ENCODE measurements at places on chromosomes 3 and 15.

DNA sequence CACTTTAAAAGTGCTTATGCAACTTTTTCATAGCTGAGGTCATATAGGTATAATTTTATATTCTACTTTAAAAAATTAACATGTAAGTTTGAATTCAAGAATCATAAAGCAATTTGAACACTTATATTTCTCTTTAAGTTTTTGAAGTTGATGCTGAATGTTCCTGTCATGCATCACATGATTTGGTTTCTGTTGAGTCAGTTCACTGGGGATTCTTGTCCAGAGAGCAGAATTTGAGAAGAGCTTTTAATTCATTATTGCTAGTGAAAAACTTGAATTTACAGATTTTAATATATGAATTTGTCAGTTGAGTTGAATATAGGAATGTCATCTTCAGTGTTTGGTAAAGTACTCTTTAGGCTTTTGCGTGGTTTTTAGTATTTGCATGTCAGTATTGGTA, 7.9 kb downstream of the SLC25A26 start:
- no peak for DNase-seq

DNA sequence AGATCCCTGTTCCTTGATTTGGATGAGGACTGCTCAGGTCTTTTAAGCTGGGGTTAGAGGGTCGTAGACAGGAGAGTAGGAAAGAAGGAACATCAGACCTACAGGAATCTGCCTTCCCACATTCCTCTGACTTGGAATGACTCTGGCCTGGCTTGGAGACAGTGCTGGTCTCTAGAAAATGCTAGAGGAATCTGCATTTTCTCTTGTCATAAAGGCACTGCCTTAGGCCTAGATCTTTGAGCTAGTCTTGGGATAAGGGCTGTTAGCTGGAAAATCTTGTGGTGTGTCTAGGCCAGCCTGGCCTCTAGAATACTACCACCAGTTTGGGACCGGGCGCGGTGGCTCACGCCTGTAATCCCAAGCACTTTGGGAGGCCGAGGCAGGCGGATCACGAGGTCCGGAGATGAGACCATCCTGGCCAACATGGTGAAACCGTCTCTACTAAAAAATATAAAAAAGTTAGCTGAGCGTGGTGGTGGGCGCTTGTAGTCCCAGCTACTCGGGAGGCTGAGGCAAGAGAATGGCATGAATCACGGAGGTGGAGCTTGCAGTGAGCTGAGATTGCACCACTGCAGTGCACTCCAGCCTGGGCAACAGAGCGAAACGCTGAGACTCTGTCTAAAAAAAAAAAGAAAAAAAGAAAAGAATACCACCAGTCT, 17.3 kb upstream of the BSN start:
- no peak for DNase-seq

- no peak for DNase-seq
Measured at GRCh38 chr3:81173514-81173913, 587.9 kb downstream of the GBE1 start.

DNA sequence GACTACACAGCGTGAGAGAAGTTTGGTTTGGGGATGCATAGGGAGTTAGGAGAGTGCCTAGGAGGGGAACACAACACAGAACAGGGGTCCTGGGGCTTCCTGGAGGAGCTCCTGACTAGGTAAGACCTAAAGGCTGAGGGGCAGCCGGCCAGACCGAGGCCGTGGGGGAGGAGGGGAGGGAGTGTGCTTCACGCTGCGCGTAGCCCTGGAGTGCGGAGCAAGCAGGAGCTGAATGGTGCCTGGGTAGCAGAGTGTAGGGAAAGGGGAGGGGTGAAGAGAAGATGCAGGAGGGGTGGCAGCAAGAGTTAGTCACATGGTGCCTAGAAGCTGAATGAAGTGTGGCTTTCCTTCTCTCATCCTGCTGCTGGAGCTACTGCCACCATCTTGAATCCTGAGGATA, 32.4 kb upstream of the HHATL start:
- DNase-seq = no peak

DNA sequence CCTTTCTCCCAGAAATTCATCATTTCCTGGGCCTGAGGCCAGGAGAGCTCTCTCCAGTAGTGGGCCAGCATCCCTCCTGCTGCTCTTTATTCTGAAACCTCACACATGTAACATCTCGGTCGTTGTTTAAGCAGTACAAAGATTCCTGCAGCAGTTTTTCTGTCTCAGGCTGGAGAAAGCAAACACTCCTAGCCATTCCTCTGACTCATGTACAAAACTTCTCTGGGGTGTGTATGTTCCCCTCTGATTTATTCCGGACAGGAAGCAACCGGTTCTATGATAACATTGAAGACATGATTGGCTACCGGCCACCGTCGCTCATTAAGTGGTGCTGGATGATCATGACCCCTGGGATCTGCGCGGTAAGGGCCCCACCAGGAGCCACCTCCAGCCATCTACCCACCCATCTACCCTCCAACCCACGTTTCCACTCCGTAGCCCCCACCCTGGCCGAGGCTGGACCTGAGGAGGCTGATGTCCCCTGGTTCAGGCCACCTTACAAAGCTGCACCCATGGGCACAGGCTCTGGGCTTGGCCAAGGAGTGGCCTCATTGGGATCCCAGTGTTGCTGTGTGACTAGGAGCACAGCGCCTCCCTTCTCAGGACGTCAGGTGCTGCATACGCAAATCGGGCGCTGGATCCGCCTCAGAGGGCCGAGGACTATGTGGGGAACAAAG, 58.6 kb upstream of the SLC6A1 start:
- DNase-seq = no peak

GRCh38 chr15:68025835-68026424, 28.2 kb upstream of the PIAS1 start:
- no peak for DNase-seq

- no peak for DNase-seq
Measured at GRCh38 chr3:188358787-188359493, 205.0 kb downstream of the LPP start.

DNA sequence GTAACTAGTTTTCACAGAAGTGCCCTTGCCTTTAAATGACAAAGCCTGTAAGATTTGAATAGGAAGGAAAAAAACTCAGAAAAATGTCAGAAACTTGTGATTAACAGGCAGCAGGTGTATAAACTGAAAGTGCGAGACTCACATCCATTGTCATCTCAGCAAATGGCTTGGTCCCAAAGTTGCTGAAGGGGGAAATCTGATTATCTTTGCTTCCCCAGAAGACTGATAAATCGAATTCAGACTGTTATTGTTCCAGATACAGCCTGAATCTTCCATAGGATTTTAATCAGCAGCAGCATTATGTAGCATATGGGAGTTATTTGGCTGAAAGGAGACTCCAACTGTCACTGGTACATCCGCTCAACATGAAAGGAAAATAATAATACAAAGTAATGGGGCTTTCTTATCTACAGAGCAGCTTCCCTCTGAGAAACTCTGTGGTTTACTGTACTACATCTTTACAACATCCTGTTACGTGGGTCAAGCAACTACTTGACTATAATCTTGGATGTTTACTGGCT, 550.4 kb upstream of the CCDC54 start:
- DNase-seq = no peak

GRCh38 chr15:66673410-66674322, 28.4 kb upstream of the SMAD6 start:
- peak; percentile 50 for DNase-seq

DNA sequence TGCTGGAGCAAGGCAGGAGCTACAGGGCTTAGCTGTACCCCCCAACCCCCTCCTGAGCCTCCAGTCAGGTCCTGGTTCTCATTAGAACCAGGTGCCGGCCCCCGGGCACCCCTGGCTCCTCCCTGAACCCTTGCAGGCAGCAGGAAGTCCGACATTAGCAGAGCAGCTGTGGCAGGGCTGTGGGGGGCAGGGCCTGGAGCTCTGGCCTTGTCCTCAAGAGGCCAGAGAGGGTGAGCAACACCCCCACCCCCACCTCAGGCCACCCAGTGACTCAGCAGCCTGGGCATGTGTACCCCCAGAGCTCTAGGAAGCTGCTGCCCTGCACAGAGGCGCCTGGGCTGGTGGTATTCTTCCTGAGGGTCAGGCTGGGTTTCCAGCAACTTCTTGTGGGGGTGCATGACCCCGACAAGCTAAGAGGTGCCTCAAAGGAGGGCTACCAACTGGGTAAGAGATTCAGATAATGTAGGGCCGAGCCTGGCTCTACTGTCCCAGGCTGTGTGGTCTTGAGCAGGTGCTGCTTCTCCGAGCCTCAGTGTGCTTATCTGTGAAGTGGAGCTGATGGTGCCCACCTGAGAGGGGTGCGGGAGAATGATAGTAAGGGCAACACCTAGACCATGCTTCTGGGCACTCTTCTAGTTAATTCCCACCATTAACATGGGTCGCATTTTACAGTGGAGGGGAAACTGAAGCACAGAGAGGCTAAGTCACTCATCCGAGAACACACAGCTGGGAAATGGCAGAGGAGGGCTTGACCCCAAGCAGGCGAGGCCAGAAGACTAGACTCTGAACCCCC, 16.0 kb downstream of the H1-8 start:
- no peak for DNase-seq

GRCh38 chr3:59189526-59189925, 139.7 kb upstream of the CFAP20DC start:
- DNase-seq = no peak

GRCh38 chr3:175193815-175194518, 334.8 kb downstream of the NAALADL2 start:
- DNase-seq = no peak

DNA sequence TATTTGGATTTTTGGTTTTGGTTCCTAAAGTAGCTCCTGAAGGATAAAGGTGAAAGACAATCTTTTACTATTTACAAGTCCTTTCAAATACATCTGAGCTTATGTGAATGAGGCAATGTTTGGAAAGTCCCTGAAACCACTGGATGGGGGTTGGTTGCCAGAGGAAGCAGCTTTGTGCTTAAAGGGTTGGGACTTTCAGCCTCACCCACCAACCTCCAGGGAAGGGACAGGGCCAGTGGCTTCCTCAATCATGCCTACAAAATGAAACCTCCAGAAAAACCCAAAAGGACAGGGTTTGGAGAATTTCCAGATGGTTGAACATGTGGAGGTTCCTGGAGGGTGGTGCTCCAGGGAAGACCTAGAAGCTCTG, 20.9 kb upstream of the ABHD17C start:
- no peak for DNase-seq

GRCh38 chr3:140341817-140342403, 336.0 kb upstream of the TRIM42 start:
- DNase-seq = no peak

DNA sequence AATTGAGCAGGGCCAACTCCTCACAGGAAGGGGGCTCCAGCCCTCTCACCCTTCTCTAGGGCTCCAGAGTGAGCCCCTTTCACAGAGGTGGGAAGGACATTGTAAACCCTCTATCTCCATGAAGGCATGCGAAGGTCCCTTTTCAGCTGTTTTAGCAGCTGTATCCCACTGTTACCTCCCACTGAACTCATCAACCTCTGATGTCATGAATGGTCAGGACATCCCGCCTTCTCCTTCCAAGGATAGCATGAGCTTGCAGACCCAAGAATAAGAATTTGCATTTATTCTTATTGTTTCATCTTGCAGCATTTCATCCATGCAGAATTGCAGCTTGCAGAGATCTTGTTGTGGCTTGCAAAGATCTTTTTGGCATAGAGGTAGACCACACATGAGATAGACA, 24.3 kb upstream of the FGD5 start:
- DNase-seq = no peak

DNA sequence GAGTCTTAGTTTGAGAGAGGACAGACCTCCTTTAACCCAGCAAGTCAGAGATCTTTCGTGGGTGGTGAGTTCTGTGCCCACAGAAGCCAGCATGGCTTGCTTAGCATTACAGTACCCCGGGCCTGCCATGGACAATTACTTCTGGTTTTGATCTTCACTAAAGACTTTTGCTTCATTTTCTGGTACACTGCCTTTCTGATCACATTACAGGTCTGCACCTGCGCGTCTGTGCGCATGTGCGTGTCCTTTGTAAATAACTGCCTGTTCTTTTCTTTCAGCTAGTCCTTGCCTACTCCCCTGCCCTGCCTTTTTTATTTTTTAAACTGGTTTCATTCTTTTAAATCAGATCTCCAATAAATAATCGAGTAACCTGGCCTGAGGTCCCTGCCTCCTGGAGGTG, 57.1 kb upstream of the CMTM8 start:
- no peak for DNase-seq

GRCh38 chr3:45021524-45022297, 4.4 kb upstream of the CLEC3B start:
- no peak for DNase-seq

DNA sequence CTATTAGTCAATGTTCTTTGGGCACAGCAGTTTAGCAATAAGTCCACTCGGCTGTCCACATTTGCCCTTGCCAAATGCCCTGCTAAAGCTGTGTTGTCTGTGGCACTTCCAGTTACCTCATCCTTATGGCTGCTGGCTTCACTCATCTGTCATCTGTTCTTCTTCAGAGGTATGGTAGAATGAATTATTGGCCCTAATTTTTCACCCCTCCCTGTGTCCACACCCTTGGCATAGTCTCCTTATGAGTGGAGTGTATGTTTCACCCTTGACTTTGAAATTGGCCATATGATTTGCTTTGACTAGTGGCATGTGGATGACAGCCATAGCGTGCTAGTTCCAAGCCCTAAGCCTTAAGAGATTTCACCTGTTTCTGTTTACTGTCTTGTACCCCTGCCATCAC, 72.1 kb upstream of the EPHB1 start:
- no peak for DNase-seq

- DNase-seq = no peak
Measured at GRCh38 chr3:47891613-47892005, 88.7 kb downstream of the DHX30 start.

GRCh38 chr3:11339541-11339940, 67.3 kb downstream of the ATG7 start:
- DNase-seq = no peak

- no peak for DNase-seq
Measured at GRCh38 chr3:44833394-44833793, 28.3 kb upstream of the TMEM42 start.

DNA sequence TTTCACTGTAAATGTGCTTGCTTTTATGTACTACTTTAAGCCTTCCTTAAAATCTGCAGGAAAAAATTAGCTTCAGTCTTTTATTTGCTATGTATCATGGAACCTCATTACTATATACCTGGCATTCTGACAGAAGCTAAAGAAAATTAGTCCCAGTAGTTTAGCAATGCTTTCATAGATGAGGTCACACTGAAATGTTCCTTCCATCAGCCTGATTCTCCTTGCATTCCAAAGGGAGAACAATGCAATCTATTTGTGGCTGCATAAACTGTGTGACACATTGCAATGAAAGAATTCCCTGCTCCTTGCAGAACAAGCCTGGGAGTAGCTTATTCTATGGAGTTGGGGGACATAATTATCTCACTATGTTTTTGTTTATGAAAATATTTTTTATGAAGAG, 691.5 kb upstream of the ARPP21 start:
- no peak for DNase-seq

- DNase-seq = no peak
Measured at GRCh38 chr3:4577721-4578120, 84.6 kb downstream of the ITPR1 start.

All from activated T-cell treated with anti-CD3 and anti-CD28 coated beads for 48 hours (primary cell).